NCI-H1436 (cell line): ENCODE measurements at places on chromosomes 2 and 18.
A peak's percentile ranks its signal among the peaks of the same experiment; 100 is the strongest.

- DNase-seq = no peak
Observed at GRCh38 chr2:173205375-173205774, 129.7 kb downstream of the MAP3K20 start.

DNA sequence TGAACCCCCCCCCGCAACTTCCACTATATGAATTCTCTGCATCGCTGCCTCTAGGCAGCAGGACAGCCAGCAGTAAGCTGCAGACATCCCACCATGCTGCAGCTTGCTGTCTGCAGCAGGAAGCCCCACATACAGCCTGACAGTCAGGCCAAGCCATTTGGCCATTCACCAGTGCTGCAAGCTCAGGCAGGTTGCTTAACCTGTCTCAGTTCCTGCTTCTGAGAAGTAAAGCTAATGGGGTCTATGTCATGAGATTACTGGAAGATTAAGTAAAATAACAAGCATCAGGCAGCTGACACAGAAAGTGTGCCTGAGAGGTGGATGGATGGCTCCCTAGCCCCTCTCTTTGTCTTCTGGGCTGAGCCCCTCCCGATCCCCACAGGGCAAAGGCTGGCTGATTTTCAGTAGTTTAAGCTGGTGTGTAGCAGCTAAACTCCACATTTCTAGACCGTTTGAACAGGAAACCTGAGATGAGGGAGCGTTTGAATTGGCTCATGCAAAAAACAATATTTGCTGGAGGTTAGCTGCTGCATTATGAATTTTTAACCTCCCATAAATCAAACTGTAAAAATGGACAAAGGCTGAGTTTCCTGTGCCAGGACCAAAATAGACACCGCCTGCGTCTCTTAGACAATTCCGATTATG lies 193.8 kb upstream of the ARL4C start:
- peak; percentile 85 for DNase-seq

DNA sequence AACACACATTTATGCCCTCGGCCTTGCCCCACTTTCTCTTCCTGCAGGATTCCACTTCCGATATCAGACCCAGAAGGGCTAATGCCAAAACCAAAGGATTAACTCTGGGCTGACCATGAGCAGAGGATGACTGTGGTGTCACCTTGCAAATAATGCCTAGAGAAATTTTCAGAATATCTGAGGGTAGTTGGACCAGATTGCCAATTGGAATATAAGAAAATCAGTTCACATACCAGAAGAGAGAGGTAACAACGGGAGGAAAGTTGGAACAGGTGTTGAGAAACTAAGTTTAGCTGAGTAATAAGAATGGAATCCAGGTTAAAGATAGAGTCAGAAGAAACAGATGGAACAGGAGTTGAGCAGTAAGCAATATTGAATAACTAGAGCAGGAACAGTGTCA lies 232.7 kb upstream of the UBE2E3 start:
- DNase-seq = no peak

DNA sequence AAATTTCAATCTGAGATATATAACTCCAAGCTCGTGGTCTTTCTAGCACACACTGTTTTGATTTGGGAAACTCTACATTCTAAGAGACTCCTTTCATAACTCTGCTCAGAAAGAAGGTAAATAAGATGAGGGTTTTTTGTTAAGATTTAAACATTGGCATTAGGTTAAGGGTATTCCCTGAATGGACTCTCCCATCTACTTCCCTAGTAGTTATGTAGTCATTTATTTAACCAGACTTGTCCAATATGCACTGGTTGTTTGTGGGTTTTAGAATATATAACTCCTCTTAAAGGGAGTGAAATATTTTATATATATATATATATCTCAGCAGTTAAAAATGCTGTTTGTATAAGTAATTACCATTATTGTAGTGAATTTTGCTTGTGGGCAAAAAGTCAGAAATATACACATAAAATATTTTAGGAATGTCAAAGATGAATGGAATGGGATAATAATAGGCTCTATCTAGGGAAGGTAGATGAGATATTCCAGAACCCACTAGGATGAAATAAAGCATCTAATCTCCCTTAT lies 61.5 kb upstream of the WDR75 start:
- no peak for DNase-seq

GRCh38 chr2:21372654-21373053 lies 248.9 kb downstream of the TDRD15 start:
- DNase-seq = no peak

DNA sequence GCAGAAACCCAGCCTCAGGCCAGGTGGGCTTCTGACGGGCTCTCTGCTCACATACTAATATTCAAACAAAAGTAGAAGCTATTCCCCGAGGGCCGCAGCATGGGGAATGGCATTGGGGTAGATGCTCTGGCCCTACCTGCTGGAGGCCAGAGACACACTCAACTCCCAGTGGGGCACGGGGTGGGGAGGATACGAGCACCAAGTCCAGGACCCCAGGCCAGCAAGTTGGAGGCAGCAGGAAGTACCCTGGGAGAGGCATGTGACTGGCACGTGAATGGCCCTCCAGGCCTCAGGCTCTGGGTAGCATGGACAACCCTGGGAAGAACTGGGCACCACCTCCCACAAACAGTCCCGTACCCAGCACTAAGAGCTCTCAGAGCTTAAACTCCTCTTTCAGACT lies 3.8 kb downstream of the DNMT3A start:
- DNase-seq = no peak

DNA sequence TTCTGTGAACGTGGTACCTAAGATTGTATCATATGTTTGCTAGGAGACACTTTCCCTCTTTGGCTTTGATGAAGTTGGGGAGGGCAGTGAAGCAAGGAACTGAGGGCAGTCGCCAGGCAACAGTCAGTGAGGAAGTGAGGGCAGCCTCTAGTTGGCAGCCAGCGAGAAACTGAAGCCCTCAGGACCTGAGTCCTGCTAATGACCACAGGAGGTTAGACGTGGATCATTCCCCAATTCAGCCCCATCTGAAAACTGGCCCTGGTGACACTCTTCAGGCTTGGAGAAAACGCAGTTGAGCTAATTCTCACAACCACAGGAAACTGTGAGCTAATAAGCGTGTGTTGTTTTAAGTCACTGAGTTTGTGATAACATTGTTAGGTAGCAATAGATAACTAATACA lies 84.5 kb upstream of the REG3G start:
- DNase-seq = no peak

DNA sequence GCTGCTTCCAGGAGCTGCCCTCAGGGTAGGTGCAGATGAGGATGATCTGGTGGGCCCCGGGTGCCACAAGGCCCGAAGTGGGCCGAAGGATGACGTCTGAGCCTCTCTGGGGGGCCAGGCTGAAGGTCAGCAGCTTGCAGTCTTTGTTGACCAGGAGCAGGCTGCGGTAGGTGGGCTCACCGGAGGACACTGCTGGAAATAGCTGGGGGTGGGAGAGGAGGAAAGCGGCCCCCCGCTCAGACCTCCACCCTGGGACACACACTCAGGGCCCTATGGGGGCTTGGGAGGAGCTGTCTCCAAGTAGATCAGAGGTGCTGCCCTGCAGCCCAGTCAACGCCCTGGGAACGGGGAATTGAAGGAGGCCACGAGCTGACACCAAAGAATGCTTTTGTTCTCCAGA lies 17.3 kb downstream of the CFAP65 start:
- DNase-seq = no peak

DNA sequence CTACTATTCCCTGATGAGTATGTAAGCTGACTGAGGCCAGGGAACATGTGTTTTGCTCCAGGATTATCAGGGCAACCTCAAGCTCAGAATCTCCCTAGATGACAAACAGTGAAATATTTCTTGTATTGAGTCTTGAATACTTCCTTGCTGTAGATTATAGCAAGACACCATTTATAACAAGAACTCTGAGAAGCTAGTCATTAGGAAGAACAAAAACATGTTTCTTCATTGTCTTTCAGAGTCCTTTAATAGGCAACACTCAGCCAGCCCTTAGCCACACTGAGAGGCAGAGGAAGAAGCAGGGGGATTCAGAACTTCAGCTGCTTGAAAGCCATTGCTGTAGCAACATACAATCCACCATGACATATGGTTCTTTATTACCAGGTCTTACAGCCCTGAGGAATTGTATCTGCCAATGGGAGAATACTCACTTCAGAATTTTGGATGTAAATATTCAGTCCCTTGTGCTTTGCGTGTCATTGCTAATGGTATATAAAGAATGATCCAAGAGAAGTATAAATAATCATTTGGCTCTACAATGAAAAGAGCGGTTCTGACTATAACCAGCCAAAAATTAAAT lies 117.5 kb upstream of the NCKAP5 start:
- DNase-seq = no peak

DNA sequence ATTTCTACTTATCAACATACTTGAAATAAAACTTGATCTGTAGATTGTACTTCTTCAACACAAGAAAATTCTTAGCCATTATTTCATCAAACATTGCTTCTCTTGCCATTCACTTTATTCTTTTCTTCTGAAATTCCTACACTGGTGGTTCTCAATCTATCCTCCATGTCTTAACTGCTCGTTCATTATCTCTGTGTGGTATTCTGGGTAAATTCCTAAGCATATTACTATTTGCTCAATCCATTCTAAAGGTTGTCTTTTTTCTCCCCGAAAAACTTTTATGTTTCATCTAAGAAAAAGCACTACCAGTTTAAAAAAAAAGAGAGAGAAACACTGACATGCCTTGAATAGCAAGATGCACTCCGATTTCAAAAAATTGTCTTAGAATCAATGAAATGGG lies 18.0 kb downstream of the SP3 start:
- no peak for DNase-seq

DNA sequence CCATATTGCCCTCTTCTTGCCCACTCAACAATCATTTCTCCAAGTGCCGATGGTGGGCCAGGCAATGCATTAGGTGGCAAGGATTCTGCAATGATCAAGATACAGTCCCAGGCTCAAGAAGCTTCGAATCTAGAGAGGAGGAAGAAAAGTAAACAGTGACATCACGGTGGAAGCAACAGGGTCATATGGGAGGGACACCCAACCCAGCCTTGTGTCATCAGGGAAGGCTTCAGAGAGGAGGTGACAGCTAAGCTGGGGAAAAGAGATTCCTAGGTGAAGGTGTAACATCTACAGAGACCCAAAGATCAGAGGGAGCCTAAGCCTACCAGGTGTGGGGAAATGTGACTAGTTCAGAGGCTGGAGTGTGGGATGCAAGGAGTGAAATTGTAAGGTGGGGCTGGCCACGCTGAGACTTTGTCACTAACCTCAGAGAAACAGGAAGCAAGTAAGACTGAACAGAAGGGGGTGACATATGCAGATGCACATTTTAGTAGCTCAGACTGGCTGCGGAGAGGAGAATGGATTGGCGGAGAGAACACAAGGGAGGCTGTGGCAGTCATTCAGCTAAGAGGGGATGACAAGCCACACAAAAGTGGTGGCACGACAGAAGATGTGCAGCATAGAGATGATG lies 104.9 kb downstream of the ANKRD44 start:
- no peak for DNase-seq

GRCh38 chr2:158337018-158337417 lies 119.5 kb downstream of the CCDC148 start:
- DNase-seq = no peak

- no peak for DNase-seq
Observed at GRCh38 chr18:49017813-49018553, 67.2 kb upstream of the SMAD7 start.

DNA sequence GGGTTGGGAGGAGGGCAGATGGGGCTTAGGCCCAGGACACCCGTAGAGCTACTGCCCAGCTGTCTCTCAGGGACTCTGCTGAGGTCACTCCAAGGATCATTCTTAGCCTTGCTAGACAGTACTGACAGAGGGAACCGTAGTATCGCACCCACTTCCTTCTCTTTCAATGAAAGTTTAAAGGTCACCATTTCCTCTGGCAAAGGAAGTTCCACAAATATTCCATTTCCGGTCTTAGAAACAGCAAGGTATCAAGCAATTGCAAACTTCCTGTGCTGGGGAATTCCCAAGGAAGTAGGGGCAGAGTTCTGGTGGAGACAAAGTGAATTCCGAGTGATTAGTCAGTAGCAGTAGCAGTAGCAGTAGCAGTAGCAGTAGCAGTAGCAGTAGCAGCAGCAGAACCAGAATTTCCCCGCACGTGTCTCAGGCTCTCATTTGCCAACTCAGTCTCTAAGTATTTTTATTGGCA lies 24.7 kb downstream of the IL1B start:
- no peak for DNase-seq

GRCh38 chr2:8006626-8007025 lies 675.2 kb upstream of the ID2 start:
- DNase-seq = no peak

GRCh38 chr2:23487735-23488492 lies 102.9 kb downstream of the KLHL29 start:
- DNase-seq = no peak
